NCI-H1417 (cell line): ENCODE measurements at places on chromosomes 5 and 9.
A peak's percentile ranks its signal among the peaks of the same experiment; 100 is the strongest.

- no peak for DNase-seq
Observed at GRCh38 chr9:137669261-137669672, 50.5 kb downstream of the EHMT1 start.

GRCh38 chr5:149247726-149248125 is 23.9 kb upstream of the AFAP1L1 start:
- DNase-seq, result no peak

GRCh38 chr5:151296974-151297373 is 6.6 kb downstream of the SLC36A3 start:
- no peak for DNase-seq

- no peak for DNase-seq
Observed at GRCh38 chr5:119367502-119368237, 11.9 kb downstream of the TNFAIP8 start.

DNA sequence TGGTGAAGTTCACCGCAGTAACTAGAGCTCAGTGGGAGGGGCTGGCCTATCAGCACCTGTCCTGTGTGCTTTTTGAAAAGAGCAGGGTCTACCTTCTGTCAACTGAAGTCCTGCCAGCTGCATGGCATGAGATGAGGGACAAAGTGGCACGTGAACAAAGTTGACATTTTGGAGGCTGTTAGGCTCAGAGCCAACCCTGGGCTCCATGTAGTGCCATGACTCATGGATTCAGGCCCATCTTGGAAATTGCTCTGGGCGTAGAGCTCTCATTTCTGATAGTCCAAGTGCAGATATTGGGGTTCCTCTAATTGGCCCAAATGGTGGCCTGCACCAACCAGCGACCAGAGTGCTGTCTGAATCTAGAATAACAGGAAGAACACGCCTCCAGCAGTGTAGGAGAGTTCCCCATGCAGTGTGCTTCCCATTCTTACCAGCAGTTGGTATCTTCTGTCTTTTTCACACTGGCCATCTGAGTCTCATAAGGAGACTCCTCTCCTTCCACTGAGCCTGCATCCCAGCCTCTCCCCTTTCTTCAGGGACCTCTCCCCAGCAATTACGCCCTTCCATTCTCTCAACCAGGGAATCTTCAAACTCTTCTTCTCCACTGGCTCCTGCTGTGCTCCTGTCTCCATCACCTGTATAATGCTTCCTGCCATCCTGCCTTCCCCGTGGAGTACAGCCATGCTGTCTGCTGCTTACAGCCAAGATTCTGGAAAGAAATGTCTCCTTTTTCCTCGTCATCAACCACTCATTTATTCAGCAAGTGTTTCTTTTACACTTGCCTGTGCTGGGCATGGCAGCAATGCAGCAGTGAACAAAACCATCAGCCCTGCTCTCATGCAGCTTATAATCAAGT is 30.4 kb downstream of the IRF1 start:
- no peak for DNase-seq

- no peak for DNase-seq
Observed at GRCh38 chr5:56658972-56659371, 156.4 kb upstream of the MAP3K1 start.

DNA sequence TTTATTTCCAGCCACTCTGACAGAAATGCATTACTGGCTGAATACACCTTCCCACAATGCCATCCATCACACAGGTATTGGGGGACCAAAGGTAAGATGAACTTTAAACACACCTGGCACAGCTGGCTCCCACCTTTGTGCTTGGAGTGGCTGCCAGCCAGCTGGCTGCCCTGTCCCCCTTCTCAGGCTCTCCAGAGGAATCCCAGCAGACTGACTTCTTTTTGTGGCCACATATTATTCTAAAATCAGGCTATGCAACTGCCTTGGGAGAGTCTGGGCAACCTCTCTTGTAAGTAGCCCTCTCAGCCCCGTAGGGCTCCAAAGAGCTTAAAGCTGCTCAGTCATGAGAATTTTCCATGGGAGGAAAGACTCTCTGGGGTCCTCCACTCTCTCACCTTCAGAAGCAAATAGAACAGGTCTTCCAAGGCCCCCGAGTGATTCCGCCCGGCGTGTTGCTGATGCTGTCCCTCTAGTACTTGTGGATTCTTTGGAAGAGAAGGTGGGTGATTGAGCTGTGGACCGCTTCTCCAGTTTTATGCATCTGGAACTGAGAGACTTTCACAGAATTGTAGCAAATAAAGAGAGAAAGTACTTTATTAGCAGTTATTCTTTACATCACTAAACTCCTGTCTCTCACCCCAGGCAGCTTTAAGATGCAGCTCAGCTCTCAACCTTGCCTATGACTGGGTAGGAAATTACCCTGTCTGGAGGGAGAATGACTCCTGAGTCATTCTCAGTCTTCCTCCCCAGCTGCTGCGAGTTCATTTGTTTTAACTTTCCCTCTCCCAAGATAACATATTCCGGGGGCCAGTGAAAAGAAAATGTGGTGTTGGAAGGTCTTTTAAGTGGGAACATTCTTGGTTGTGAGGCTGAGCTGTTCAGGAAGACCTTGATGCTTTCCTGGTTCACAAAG is 159.4 kb upstream of the PITX1 start:
- DNase-seq, result no peak

DNA sequence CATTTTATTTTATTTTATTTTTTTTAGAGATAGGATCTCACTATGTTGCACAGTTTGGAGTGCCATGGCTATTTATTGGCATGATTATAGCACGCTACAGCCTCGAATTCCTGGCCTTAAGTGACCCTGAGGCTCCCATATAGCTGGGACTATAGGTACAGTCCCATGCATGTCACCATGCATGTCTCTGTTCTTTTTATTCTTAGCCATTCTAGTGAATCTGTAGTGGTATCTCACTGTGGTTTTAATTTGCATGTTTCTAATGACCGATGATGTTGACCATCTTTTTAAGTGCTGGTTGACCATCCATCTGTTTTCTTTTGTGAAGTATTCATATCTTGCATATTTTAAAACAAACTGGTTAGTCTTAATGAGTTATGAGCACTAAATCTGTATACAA is 76.1 kb downstream of the SLC44A1 start:
- DNase-seq, result no peak

DNA sequence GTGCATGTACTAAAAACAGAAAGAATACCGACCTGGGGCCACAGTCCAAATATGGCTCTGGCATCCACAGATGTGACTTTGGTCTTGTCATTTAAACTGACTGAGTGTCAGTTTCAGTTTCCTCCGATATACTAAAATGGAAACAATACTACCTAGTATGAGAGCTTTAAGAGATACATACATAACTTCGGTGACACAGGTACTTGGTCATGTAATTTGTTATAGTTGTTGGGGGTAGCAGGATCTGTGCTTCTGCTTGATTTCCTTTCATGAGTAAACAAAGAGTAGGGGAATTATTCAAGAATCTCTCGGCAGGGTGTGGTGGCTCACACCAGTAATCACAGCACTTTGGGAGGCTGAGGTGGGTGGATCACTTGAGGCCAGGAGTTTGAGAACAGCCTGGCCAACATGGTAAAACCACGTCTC is 32.1 kb downstream of the MTMR12 start:
- DNase-seq, result no peak

GRCh38 chr9:5438301-5439162 is 807 bp upstream of the PLGRKT start:
- peak; percentile 55 for DNase-seq

DNA sequence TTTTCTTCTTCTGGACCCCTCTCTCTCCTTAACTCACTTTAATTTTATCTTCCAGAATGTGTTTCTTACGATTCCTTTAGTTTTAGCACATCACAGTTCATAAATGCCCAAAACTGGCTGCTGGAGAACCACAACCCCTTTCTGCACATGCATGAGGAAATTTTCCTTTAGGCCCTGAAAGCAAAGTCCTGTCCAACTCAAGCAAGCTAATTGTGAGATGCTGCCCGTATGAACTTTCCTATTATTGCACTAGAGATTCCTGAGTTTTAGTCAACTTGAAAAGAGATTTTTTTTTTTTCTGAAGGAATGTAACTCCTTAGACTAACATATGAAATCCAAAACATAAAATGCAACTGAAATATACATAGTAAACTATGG is 52.1 kb upstream of the DAB2 start:
- no peak for DNase-seq

- peak; percentile 0 for DNase-seq
Observed at GRCh38 chr5:92421942-92422341, 1038.8 kb upstream of the ARRDC3 start.

DNA sequence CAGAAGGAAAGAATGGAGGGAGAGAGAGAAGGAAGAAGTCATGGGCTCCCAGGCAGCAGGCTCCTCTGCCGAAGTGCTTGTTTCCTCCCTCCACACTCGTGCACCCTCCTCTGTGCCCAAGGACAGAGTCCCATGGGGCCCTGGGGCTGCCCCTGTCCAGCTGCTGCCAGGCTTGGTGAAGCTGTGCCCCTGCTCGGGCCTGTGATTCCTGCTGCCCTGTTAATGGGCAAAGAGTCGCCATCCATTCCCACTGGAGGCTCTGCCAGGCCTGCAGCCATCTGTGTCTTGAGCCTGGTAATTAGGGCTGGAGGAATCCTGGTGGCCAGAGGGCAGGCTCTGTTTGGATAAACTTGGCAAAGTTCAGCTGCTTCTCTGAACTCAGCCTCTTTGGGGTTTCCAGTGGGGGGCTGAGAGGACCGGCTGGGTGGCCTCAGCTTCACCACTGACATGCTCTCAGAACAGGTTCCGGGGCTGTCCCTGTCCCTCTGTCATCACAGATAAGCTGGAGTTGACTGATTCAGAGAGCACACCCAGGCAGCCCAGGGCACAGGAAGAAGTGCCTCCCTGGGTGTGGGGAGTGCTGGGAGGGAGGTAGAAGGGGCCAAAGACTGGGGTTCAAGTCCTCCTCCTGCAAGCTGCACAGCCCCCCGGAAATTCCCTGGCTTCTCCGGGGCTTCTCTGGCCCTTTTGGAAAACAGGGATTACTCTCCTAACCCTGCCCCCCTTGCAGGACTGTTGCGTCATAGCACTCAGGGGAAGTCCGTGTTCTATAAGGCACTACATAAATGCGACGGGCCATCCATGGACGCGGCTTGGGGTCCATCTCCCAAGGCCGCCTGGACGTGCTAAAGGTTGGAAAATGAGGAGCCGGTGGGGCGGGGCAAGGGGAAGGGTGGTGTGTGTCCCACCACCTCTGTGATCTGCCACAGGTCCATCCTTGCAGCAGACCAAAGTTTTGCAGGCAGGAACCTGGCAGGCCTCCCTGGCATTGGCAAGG is 154.8 kb downstream of the PAX5 start:
- no peak for DNase-seq

DNA sequence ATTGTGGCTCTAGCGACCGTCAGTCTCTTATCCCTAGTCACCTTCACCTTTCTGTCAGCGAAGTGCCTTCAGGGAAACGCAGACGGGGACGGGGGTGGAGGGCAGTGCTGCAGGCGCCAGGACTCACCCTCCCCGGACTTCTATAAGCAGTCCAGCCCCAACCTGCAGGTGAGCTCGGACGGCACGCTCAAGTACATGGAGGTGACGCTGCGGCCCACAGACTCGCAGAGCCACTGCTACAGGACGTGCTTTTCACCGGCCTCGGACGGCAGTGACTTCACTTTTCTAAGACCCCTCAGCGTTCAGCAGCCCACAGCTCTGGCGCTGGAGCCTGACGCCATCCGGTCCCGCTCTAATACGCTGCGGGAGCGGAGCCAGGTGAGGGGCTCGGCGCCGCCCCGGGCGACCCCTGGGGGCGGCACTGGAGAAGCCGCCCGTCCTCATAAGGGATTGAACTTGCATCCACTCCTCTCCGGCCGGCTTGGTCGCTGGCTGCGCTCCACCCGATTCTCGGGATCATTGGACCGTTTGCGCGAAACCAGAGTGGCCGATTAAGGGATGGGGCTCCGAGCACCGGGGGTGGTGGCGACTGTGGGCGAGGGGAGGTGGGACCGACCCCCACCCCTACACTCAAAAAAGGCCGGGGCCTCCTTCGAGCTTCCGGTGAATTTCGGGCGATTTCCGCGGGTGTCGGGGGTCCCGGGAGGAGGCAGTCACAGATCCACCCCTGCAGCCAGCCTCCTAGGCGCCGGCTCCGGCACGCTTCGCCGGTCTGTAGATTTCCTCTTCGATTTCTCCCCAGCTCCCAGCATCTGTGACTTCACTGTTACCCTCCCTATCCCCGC is 2.7 kb downstream of the PCDHGC5 start:
- DNase-seq, result no peak

DNA sequence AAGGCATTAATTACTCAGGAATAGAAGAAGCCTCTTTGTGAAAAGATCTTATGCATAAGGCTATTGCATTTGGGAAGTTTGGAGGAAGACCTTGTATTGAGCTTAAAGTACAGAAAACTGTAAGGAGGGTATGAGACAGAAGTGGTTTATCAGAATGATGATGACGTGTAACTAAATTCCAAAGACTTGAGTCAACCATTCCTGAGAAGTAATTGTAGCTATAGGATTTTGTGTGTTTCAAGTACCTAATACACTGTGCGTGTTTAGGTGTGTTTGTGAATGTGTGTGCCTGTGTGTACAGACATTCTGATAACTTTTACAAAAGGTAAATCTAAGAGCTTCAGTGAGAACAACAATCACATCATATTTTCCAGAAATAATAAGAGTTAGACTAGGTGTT is 46.5 kb upstream of the IRX2 start:
- no peak for DNase-seq

- DNase-seq, result no peak
Observed at GRCh38 chr9:83456226-83456625, 82.0 kb downstream of the FRMD3 start.

GRCh38 chr5:66829358-66829674 is 233.1 kb downstream of the MAST4 start:
- DNase-seq, result no peak

DNA sequence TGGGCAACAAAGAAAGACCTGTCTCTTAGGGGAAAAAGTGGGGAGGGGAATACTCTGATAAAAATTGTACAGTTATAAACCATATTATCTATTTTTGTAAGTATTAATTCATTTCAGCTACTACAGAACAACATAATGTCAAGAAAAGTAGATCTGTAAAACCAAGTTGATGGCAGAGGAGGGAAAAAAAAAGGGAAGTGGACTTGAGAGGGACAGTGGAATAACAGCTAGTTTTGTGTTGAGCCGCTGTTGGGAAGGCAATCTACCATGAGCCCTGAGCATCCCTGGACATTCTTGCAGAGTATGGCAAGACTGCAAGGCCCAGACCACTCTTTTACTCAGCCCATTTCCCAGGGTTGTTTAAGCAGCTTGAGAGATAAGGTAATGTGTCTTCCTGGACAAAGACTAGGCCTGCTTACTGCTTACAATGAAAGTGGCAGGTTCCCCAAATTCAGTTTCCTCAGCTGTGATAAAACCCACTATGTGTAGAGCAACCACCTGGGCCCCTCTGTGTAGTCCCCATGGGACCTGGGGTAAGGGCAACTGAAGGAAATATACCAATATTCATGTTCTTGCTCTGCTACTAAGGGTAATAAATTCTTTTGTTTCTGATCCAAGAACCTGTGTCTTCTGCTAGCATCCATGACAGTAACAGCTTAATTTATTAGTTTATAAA is 25.0 kb downstream of the CEP120 start:
- DNase-seq, result no peak

GRCh38 chr9:100086097-100086635 is 12.6 kb downstream of the ERP44 start:
- no peak for DNase-seq
